ENCODE measurements at places on chromosomes 12 and 14.

GRCh38 chr14:22508662-22509035 is 80.4 kb downstream of the DAD1 start:
- no peak for DNase-seq

GRCh38 chr12:6181583-6182278 is 18.5 kb upstream of the CD9 start:
- no peak for DNase-seq

DNA sequence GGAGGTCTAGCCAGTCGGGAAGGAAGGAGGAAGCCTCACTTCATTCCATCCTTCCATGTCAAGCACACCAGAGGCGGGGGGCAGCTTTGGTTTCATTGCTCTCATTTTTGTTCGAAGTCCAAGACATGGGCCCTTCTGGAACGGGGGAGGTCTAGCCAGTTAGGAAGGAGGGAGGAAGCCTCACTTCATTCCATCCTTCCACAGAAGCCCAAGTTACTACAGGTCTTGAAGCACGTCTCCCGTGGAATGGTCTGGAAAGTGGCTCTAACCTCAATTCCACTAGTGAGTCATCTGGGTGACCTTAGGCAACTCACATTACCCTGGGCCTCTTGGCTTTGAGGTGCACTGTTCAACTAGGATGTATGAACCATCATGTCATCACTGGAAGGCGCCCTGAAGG is 156.3 kb downstream of the NTF3 start:
- DNase-seq, result no peak

GRCh38 chr14:76643887-76644286 is 117.4 kb upstream of the VASH1 start:
- DNase-seq, result no peak
